ENCODE measurements at places on chromosomes 16 and 17.

- no peak for DNase-seq
These were observed 9.9 kb downstream of the KRTAP9-1 start for GRCh38 chr17:41199421-41200078.

DNA sequence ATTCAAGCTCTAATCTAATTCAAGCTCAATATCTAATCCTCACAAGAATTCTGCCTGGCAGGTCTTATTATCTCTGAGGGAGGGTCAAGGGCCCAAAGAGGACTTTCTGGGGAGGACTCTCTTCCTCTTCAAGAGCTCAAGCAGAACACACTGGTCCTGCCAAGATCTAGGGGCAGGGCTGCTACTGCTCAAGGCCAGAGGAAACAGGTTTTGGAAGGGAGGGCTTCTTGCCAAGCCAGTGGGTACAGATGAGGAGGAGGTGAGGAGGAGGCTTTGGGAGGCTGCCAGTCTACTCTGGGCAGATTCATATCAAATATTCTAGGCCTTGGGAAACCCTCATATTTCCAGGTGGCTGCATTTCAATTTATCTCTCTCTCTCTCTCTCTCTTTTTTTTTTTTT is 51.8 kb upstream of the IL34 start:
- DNase-seq: no peak

GRCh38 chr16:67842509-67843342 is 606 bp downstream of the THAP11 start:
- DNase-seq: peak; percentile 59

- no peak for DNase-seq
These were observed 132.9 kb upstream of the FOXF1 start for GRCh38 chr16:86377251-86378022.

- DNase-seq: no peak
These were observed 901 bp upstream of the HEATR6 start for GRCh38 chr17:60079401-60080243.

GRCh38 chr17:79105937-79106336 is 31.3 kb downstream of the ENGASE start:
- no peak for DNase-seq

GRCh38 chr17:36740157-36740556 is 138.8 kb downstream of the MRM1 start:
- DNase-seq: no peak

DNA sequence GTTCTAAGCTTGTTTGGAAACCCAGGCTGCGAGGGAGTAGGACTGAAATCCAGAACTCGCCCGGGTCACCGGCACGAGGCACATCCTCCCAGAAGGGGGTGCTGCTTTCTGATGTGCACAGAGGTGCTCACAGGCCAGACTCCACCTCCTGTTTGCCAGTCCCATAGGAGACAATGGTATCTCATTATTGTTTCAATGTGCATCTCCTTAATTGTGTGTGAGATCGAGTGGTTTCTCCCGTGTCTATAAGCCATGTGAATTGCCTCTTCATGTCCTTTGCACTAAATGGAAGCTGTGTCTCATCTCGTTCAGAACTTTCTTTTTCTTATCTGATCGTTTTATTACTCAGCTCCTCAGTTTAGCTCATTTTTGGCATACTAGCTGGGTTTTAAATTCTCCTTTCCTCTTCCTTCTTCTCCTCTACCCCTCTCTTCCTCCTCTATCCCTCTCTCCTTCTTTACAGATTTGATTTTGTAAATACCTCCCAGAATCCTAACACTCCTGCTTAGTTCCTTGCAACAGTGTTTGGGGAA is 32.1 kb upstream of the PRKCB start:
- peak; percentile 71 for DNase-seq

DNA sequence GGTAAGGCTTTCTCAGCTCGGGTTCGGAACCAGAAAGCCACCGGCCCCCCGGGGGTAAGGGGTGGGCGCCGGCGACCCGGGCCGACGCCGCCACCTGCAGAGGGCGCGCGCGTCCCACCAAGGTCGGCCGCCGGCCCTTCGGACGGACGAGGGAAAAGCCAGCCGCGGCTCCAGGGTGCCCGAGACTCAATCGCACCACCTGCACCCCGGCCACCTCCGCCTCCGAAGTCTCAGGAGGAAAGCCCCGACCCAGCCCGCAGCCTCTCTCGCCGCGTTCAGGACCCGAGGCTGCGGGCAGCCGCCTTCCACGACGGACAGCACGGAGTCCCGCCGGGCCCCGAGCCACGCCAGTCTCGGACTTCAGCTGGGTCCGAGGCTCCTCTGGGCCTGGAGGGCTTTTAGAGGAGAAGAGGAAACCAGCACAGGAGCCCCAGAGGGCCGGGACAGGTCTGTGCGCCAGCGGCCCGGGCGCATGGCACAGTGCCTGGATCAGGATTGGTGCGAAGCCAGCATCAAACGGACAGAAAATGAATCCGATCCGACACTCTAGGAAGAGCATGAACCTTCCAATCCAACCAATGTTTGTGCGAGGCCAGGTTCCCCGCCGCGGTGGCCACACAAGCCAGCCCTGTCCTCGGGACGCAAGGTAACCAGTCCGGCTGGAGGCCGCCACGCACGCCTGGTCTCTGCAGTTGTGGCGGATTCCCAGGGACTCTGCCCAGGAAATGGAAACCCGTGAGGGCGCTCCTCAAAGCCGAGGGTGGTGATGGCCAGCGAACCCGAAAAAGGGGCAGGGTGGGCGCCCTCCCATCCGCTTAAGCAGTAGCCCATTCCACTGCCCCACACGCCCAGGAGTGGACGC is 6.7 kb downstream of the CBX8 start:
- peak; percentile 66 for DNase-seq

DNA sequence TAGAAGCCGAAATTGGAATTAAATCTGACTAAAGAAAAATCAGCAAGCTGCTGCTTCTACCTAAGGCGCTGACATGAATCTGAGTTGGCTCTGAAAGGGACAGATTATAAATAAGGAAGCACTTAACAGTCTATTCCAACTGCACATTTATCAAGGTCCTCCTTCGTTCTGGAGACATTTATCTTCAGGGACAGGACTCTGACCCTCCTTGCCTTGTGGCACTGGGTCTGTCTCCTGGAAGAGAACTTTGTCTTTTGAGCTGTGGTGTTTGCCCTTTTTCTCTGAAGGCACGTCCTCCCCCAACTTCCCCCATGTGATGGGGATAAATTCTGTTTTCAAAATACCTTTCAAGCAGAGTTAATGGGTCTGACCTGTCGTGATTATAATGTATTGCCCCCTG is 47.0 kb upstream of the MARCHF10 start:
- DNase-seq: no peak

GRCh38 chr16:86789621-86790051 is 211.3 kb downstream of the FOXL1 start:
- DNase-seq: no peak

- DNase-seq: no peak
These were observed 218.5 kb upstream of the RPL38 start for GRCh38 chr17:73984941-73985340.

- DNase-seq: no peak
These were observed 29.3 kb downstream of the TMEM92 start for GRCh38 chr17:50303596-50303995.

Data from endothelial cell (in vitro differentiated cells).